ENCODE measurements at places on chromosomes 6 and 20.
A peak's percentile ranks its signal among the peaks of the same experiment; 100 is the strongest.

DNA sequence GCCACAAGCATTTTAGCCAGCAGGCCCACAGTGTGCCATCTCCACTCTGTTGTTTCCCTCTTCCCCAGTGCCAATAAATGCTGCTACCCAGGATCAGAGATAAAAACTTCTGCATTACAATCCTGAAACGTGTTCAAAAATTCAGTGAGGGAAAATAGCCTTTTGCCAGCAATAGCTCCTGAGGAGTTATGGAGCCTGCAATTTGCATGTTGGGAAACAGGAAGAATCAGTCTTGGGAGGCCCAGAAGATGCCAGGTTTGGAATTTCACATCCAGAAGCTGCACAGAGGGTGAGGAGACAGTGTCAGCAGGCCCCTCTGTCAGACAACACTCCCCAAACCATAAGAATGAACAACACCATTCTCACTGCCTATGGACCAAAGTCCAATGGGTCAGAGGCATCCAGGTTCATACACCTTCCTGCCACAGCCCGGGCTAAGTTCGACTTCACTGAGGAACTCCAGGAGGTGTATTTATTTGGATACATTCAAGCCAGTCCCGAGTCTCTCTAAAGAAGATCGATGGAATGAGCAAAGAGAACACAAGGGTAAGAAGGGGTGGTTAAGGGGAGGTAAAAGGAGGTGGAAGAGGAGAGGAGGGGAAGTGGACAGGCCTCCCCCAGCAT, 20.8 kb downstream of the RRBP1 start:
- DNase-seq = peak; percentile 74

- DNase-seq = peak; percentile 65
Measured at GRCh38 chr20:49694450-49695071, 19.1 kb downstream of the B4GALT5 start.

DNA sequence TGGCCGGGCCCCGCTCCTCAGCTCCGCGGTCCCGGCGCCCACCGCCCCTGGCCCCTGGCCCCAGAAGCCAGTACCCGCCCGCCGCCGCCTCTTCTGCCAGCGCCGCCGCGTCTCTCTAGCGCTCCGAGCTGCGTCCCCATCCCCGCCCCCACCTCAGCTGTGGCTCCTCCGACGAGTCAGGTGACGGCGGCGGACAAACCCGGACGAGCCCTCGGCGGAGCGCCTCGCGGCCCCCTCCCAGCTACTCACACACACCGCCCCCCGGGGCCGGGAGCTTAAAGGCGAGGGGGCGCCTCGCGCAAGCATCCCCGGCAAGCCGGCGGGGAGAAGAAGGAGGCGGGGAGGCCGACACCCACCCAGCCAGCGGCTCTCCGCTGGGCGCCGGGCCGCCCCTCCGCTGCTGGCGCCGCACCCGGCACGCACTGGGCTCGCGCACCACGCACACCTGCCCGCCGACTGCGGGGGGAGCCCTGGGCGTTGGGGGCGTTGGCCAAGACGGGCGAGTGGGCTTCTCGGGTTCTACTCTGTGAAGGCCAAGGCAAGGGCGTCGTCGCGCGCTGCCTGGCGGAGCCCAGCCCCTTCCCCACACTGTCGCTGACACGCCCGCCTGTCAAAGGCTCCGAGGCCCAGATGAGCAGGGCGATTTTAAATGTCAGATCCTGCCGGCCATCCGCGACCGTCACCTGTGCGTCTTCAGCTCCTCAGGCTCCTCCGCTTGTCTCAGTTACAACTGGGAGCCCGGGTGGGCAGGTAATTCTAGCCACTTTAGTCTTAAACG, at the start of gene SNAP91:
Gene SNAP91, minus strand, starts transcription at position 132 of the 778 bp plus-strand sequence. CDS start 1,174 bp downstream, outside the sequence.
- DNase-seq = no peak

DNA sequence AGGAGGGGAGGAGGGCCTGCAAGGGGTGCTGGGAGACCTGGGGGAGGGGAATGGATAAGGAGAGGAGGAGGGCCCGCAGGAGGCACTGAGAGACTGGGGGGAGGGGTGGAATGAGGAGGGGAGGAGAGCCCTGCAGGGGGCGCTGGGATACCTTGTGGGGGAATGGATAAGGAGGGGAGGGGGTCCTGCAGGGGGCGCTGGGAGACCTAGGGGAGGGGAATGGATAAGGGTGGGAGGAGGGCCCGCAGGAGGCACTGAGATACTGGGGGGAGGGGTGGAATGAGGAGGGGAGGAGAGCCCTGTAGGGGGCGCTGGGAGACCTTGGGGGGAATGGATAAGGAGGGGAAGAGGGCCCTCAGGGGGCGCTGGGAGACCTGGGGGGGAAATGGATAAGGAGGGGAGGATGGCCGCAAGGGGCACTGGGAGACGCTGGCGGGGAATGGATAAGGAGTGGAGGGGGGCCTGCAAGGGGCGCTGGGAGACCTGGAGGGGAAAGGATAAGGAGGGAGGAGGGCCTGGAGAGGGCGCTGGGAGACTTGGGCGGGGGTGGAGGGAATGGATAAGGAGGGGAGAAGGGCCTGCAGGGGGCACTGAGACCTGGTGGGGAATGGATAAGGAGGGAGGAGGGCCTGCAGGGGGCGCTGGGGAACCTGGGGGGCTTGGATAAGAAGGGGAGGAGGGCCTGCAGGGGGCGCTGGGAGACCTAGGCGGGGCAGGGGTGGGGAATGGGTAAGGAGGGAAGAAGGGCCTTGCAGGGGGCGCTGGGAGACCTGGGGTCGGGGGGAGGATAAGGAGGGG, 1.3 kb upstream of the CTCFL start:
- DNase-seq = no peak

DNA sequence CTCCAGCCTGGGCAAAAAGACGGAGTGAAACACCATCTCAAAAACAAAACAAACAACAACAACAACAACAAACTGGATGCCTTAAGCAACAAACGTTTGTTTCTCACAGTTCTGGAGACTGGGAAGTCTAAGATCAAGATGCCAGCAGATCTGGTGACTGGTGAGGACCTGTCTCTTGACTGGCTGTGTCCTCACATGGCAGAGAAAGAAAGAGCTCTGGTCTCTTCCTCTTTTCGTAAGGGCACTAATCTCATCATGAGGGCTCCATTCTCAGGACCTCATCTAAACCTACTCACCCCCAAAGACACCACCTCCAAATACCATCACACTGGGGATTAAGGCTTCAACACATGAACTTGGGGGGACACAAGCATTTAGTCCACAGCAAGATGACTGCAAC, 13.5 kb upstream of the GFOD1 start:
- no peak for DNase-seq

DNA sequence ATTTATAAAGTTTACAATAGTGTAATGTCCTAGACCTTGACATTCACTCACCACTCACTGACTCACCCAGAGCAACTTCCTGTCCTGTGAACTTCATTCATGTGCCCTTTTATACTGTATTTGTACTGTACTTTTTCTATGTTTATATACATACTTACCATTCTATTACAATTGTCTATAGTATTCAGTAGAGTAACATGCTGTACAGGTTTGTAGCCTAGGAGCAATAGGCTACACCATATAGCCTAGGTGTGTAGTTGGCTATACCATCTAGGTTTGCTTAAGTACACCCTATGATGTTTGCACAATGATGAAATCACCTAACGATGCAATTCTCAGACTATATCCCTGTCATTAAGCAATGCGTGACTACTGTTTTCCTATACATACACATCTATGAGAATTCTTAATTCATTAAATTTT, 17.5 kb downstream of the EDEM2 start:
- no peak for DNase-seq

DNA sequence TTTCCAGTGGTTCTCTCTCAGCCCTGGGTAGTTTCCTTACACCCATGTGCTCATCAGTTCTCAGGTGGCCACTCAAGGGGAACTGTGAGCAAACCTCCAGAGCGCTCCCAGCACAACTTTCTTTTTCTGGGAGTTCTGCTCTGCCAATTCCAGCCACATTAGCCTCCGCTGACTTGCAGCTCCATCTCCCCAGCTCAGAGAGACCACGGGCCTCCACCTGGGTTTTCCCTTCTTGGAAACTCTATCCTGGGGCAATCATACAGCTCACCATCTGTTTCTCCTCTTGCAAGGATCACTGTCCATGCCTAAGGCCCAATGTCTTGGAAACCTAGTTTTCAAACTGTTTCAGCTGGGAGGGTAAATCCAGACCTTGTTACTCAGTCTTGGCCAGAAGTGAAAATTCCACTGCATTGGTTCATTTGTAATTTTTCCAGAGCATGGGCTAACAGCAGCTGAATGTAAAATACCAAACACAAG, 129.9 kb downstream of the EYA2 start:
- no peak for DNase-seq

DNA sequence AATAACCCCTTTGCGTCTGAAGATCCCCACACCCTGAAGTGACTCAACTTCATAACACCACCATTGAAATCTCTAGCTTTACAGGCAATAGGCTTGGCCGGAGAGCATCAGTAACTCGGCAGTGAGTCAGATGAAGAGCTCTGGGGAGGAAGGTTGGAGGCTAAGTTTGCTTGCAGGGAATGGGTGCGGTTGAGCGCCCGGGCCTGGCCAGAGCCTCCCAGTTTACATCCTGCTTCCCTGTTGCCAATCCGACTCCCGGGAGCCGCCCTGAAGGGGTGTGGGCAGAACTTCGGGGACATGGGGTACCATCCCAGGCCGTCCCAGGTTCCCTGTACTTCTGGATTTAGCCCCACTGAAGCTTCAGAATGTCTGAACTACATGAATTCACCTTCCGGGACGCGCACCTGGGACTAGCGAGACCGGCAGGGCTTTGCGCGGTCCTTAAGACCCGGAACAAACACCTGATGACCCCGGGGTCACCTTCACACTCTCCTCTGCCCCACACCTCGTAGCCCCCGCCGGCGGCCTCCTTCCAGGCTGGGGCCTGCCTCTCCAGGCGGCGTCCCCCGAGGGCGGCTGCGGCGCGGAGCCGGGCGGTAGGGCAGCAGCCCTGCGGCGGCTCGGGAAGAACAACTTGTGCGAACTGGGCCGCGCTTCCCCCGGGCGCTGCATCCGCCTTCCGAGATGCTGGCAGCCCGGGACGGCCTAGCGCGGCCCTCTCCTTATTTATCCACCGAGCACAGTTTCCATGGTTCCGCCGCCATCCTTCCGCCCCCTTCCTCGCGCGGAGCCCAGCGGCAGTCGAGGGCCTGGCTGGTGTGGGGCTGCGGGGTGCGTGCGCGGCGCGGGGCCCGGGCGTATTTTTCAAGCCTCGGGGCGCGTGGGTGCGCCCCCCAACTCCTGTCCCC, 56.6 kb upstream of the RREB1 start:
- peak; percentile 82 for DNase-seq

- DNase-seq = no peak
Measured at GRCh38 chr6:156710479-156710878, 66.7 kb upstream of the ARID1B start.

DNA sequence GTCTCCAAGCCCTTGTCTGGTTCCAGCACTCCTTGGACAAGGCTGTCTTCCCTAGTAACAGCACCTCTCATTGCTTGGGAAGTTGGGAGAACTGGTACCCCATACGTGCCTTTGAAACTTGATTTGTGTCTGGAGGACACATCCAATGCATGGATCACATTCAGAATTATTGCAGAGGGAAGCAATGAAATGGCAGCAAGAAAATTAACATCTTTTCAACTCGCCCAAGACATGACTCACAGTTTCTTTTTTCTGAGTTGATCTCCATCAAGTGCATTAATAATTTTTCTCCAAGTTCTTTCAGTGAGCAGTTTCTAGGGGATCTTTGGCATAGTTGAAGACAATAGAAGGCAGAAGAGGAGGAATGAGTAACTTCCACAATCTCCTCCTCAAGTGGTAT, 22.3 kb upstream of the PI3 start:
- no peak for DNase-seq

All from large intestine (tissue), 12 donors.